ENCODE measurements at places on chromosomes 13 and 19. TPM values are rescaled to one million over a fixed set of nuclear protein-coding genes. Genes with fewer than 3 reads are reported as not detected.
A peak's percentile ranks its signal among the peaks of the same experiment; 100 is the strongest.

GRCh38 chr13:99193152-99193551 lies 7.5 kb upstream of the UBAC2 start:
- no peak for DNase-seq

DNA sequence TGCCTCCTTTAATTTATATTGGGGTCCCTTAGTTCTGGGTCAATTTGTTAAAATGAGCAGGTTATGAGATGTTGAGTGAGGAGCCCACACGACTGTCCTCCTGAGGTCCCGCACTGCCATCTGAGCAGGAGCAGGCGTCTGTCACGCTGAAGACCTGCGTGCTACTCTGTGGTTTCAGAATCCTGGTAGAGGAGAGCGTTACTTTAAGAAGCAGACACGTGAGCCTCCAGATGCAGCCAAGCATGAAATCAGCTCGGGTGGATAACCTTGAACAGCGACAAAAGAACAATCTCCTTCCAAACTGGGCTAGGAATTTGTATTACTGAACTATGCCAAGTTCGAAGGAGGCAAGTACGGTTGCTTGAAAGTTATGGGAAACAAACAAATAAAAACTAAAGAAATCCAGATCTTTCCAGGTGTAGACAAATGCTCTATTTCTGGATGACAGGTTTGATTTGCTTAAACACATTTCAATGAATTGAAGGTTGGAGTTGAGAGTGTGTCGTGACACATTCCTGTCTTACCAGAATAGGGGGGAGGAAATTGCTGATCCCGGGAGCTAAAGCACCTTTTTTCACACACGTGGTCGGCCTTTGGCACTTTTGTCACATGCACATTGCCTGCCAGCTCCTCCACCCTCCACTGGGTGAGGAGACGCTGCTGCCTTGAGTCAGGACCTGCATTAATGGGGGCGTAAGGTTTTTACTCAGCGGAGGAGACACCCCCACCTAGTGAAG lies 945.5 kb upstream of the SLC10A2 start:
- DNase-seq, result no peak

DNA sequence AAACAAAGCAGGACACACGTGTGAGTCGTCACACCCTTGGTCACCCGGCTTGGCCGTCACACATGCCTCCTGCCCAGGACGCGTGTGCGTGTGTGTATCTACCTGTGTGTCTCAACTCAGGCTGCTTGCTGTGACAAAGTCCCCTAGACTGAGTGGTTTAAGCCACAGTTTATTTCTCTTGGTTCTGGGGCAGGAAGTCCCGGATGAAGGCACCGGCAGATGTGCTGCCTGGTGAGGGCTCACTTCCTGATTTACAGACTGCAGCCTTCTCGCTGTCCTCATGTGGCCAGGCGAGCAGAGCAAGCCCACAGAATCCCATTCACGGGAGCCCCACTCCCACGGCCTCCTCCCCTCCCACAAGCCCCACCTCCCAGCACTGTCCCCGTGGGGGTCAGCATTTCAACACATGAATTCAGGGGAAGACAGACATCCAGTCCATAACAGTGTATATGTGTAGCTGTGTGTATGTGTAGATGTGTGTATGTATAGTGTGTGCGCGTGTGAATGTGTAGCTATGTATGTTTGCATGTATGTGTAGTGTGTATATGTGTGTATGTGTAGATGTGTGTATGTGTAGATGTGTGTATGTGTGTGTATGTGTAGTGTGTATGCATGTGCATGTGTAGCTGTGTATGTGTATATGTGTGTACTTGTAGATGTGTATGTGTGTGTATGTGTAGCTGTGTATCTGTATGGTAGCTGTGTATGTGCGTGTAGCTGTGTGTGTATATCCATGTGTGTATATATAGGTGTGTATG lies 51.5 kb downstream of the MCF2L start:
- DNase-seq, result no peak

DNA sequence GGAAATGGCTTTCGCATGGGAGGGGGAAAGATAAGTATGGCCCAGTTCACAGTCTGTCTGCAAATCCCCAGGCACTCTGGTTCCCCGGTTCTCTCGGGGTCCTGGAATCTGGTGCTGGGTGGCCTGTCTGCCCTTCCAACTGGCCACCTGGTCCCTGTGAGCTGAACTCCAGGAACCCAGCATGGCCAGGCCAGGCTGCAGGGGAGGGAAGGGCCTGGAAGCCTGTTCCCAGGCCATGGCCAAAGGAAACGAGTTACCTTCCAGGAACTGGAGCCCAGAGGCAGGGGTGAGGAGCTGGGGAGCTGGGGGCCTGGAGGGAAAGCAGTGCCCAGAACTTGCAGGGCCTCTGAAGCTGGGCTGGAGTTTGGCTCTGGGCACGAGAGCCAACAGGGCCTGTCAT lies 19.1 kb upstream of the PNMA8C start:
- no peak for DNase-seq

DNA sequence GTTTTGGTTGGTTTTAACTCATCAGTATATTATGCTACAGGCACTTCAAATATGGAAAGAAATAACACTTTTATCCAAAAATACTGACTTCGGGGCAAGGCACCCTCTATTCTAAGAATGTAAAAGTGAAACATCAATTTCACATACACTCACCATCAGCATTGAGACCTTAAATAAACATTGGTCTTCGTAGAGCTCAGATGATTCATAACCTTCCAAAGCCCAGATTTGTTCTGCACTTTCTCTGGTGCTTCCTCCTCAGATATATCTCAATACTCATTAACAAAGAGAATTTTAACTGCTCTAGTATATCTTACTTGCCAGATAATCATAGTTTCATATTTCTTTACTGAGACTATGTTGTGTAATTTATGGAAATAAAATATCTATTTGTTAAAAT lies 794.3 kb downstream of the LIG4 start:
- peak; percentile 27 for DNase-seq

DNA sequence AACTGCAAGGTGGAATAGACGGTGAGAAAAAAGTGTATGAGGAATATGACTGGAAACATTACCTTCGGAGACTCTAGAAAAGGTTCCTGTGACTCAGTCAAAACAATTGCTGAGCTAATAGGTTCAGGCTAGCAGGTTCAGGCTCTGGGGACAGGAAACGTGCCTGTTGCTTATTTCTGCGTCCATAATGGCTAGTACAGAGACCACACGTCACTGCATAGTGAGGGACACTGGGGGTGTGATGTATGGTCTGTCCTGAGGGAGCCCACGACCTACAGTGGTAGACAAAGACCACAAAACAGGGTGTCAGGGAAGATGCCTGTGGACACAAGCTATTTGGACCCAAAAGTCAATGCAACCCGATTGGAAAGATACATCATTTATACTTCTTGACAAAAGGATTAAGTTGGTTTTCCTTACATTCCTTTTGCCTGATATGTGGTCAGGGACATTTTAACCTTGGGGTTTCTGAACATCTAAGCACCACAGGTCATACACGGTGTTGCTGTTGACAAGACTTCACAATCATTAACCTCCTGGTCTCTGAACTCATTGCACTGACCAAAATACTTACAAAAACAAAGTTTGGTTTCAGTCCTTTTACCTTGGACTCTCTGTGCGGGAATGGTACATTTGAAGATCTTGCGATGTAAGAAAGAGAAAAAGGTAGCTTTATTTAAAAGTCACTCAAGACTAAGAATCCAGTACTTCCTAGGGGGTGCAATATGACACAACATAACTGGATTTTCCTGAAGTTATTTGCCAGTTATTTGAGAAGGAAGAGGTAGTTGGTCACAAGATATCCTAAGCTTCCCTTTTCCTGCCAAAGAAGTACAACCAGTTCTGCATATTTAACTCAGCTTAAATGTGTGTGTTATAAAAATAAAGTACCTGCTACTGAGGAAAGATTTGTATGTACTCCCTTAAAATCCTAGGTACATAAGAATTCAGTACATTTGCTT lies 20.0 kb downstream of the CRYL1 start:
- no peak for DNase-seq

DNA sequence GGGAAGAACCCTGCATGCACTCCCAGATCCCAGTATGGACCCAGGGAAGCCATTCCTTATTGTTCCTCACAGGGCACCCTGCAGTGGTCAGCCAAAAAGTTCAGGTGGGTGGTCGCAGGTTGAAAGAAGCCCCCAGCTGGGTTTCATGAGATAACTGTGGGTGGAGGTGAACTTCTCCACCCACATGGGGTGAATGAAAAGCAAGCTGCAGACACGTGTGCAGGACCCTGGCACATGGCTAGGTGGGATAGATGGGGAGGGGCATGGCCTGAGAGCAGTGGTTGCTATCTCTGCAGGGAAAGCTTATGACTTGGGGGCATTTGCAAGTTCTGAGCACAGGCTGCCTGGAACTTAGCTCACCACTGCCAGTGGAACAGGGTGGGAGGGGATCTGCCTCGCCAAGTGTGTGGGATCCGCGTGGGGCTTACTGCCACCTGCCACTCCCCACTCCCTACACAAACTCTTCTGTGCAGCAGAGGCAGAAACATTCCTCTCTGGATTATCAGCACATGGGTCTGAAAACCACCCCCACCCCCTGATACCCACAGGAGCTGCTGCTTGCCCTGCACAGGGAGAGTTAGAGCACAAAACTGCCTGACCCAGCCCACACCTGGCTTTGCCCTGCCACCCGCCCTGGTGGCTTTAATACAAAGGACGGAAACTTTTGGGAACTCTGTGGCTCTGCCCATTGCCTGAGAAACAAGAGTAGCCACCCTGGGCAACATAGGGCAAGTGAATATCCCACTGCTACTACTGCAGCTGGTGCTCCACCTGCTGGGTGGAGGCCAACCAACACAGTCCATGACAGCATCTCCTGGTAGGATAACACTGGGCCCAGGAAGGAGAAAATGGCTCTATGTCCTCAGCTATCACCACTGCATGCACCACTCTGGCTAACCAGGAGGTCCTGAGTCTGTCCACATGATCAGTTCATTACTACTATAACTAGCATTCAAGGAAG lies 24.4 kb downstream of the PLA2G4C start:
- no peak for DNase-seq

DNA sequence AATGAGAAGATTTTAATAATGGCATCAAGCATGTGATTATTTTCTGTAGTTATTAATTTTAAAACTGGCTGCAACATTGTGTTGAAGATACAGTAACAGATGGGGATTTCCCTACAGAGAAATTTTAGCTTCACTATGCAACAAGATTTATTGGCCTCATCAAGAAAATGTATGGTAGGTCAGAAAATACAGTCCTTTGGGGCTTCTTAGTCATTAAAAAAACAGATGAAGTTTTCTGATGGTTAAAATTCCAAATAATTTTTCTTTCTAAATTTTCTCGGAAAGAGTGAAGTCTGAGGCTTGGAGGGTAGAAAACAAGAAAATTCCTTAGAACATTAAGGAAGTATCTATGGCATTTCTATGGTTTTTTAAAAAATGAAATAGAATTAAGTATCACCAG lies 1790.8 kb upstream of the PCDH20 start:
- no peak for DNase-seq

DNA sequence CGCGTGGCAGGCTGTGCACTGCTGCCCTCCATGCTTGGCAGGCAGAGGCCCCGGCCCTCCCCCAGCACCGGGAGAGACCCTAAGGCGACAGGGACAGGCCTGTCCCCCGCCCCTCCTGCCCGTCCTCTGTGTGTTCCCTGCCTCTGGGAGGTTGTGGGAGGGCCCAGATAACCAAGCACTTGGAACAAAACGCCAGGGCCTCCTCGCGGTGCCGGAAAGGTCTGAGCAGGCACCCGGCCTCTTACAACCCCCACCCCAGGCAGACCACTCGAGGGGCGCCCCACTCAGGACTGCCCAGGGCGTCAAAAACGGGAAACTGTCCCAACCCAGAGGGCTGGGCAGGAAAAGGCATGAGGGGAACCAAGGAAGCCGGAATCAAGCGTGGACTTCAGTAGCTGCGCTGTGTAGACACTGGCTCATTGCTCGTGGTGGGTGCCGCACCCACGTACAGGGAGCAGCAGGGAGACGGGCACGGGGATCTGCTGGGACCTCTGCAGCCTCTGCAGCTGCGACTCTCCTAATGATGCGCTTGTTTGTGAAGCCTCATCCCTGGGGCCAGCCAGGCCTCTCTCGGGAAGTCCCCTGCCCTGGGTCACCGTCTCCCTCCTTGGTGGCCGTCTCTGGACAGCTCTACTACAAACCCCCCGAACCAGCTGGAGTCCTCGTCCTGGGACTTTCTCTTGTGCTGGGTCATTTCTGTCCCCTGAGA lies 20.0 kb downstream of the GNA11 start:
- DNase-seq, result no peak

- DNase-seq, result no peak
Observed at GRCh38 chr13:43036351-43037250, 13.2 kb downstream of the DNAJC15 start.

DNA sequence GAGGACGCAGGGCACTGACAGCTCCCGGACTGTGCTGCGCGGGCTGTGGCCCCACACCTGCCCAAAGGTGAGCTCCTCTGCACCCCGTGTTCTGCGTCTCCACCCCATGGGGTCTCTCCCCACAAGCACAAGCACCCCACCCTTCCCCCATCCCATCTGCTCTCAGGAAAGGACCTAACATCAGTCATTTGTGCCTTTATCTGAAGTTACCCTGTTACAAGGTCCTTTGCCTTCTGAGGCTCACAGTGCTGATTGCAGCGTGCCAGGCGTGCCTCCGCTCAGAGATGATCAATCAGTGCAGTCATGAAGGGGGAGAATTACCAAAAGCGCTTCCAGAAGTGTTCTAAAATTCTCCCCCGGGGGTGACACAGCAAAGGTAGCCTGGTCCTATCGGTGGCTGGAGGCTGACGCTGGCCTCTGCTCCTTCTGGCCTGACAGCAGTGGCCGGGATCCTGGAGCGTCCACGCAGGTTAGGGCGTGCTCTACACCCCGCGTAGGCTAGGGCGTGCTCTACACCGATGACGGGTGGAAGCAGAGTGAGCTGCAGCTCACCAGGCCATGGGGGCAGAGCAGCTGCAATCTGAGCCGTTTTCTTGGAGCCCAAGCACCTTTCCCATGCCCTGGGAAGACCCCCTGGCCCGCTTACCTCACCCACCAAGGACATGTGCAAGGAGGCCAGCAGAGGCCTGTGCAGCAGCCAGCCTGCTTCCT lies 84.7 kb upstream of the TM9SF2 start:
- no peak for DNase-seq

GRCh38 chr19:41997121-41997850 lies 3.3 kb upstream of the ATP1A3 start:
- no peak for DNase-seq

GRCh38 chr13:110589793-110590390 lies 25.5 kb upstream of the NAXD start:
- DNase-seq, result no peak

DNA sequence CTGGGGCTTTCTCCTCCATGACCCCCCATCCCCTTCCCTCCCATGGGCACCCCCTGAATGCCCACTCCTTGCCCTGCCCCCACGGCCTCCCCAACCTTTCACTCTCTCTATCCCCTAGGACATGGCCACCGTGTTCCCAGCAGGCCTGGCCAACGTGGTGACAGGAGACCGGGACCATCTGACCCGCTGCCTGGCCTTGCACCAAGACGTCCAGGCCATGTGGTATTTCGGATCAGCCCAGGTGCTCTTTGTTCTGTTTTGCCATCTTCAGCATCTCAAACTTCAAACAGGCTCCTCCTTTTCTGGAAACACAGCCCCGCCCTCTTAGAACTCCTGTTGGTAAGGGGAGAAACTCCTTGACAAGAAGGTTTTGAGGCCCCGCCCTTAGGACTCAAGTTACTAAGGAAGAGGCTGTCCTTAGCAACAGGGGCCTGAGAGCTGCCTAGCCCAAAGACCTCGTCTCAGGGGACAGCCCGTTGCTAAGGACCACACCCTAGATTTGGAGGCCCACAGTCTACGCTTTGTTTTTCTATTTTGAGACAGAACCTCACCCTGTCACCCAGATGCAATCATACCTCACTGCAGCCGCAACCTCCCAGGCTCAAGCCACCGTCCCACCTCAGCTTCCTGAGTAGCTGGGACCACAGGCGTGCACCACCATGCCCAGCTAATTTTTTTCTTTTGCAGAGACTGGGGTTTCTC lies 5.1 kb upstream of the FLT3LG start:
- DNase-seq, result no peak

The KLK14 gene
- total RNA-seq, result not detected

The CEACAM3 gene
- total RNA-seq, result not detected

The TGFBR3L gene
- total RNA-seq, result 0.76 TPM

Measured in glomerular endothelial cell (primary cell).